ENCODE measurements at places on chromosomes 16 and 17. TPM values are rescaled to one million over a fixed set of nuclear protein-coding genes. Genes with fewer than 3 reads are reported as not detected.

Gene SMIM36
- total RNA-seq = not detected

Gene RHBDL1
- total RNA-seq = 1.6 TPM

Gene KRT32
- not detected for total RNA-seq

Gene NPIPA1
- total RNA-seq = 85.9 TPM

Gene CFAP52
- total RNA-seq = not detected

Gene TP53TG3
- total RNA-seq = not detected

Gene CDR2
- 47.9 TPM for total RNA-seq

Gene HSD17B2
- not detected for total RNA-seq

Gene PRSS21
- total RNA-seq = 1.7 TPM

Gene PCGF2
- total RNA-seq = 0.38 TPM

Gene SLC12A3
- not detected for total RNA-seq

Gene KIF2B
- not detected for total RNA-seq

Gene POLG2
- total RNA-seq = 31.0 TPM

Gene TCAP
- 2.0 TPM for total RNA-seq

Gene KRTAP4-4
- not detected for total RNA-seq

Gene KRTAP17-1
- total RNA-seq = not detected

Gene MAP1LC3B
- total RNA-seq = 59.6 TPM

Gene TPSD1
- total RNA-seq = not detected

Gene TBKBP1
- total RNA-seq = 7.6 TPM
